Mesenteric fat pad (tissue), 1 donor: ENCODE measurements at places on chromosomes 11 and 22.

DNA sequence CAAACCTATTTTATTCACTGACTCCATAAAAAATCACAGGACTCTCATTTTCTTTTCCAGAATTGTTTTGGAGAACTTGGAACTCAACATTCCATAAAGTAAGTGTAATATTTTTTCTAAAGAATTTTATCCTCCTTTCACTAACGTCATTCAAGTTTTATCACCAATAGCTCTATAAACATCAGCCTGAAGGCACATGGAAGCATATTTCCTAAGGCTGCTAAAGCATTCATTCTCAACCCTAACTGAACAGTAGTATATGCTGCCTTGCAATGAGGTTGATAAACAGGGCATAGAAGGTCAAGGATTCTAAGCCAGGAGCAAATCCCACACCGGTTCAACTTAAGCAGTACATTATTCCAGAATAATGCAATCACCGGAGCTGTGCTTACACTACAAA lies 273.9 kb downstream of the RAB38 start:
- no peak for DNase-seq

DNA sequence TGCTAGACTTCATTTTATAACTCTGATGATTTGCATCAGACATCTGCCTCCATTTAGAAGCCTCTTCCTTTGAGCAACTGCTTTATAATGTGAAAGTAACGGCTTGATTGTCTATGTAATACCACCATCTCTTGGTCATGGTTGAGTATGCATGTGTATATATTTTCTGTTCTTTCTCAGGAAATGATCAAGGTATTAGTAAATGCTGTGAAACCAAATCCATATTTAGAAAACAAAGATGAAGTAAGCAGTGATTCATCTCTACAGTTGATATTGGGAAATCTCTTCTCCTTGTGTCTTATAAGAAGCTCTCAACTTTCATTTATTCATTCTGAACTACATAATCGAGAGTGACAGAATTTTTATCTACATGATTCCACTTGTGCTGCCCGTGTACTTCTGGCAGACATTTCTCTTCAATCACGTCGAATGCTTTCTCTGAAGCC lies 104.6 kb upstream of the ANO3 start:
- DNase-seq, result no peak

DNA sequence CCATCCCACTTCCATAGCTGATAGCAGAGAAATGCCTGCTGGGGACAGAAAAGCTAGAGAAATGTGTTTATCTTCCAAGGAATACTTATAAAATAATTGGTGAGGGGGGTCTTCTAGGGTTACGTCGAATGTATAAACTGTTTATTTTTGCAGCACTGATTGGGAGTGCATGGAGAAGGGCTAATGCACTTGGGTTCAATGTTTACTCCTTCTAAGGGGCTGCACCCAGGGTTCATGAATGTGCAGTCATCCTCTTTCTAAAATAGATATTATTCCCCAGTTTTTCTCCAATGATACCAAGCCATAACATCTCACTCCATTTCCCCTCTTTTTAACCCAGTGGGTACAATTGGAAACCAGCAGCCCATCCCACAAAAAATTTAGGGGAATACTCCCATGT lies 336.9 kb downstream of the ETS1 start:
- no peak for DNase-seq

GRCh38 chr11:46435679-46436078 lies 44.1 kb upstream of the CHRM4 start:
- no peak for DNase-seq

DNA sequence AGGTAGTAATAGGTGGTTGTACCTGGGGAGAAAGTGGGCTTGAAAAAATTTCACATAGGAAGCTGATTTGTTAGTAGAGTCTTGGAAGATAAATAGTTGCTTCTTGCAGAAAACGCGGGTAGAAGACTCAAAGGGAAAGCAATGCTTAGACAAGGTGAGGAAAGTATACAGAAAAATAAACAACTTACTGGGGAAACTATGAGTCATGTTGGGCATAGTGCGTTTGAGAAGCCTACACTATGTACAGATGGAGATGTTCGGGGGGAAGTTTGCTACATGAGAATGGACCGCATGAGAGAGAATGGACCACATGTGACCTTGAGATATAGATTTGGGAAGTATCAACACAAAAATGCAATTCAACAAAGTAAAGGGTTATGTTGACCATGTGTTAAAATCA lies 86.7 kb upstream of the DDI1 start:
- no peak for DNase-seq

GRCh38 chr22:42160830-42161696 lies 30.5 kb upstream of the CYP2D6 start:
- DNase-seq, result no peak
